ENCODE measurements at places on chromosomes 2 and 18. TPM values are rescaled to one million over a fixed set of nuclear protein-coding genes. Genes with fewer than 3 reads are reported as not detected.

- DNase-seq: no peak
Observed at GRCh38 chr2:68295516-68295915, 24.2 kb downstream of the CNRIP1 start.

DNA sequence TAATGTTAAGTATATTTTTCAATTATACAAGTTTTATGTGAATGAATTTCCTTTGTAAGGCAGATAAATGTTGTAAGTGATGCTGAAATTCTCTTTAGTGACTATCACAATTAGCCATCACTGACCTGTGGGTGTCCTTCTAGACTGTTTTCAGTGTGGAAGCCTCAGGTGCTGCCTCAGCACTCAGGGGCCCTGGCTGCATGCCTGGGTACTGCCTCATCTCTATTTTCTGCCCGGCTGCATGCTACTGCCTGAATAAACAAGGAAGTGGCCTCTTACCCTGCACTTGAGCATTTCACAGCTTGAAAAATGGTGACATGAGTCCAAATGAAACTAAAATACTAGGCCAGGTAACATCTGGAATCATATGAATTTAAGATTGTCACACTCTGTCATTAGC, 787.6 kb upstream of the SALL3 start:
- peak; percentile 19 for DNase-seq

The TXNDC2 gene
- not detected for total RNA-seq

The CPLX4 gene
- not detected for total RNA-seq

GRCh38 chr2:38182492-38183003, 106.6 kb upstream of the CYP1B1 start:
- DNase-seq: no peak

DNA sequence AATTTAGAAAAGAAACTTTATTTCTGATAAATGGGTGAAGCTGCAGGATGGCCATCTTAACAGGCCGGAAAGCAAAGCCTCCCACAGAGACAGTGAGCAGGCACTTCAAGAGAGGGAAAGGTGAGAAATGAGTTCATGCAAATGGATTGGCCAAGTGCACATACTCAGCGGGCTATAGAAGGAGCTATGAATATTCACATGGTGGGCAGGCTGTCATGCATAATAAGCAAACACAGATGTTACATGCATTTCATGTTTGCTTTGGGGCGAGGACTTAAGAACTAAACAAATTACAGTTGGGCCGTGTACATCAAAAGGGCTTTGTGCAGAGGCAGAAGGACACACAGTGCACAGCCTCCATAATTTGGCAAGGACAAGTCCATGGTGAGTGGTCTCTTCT, 69.8 kb upstream of the MAL start:
- no peak for DNase-seq

DNA sequence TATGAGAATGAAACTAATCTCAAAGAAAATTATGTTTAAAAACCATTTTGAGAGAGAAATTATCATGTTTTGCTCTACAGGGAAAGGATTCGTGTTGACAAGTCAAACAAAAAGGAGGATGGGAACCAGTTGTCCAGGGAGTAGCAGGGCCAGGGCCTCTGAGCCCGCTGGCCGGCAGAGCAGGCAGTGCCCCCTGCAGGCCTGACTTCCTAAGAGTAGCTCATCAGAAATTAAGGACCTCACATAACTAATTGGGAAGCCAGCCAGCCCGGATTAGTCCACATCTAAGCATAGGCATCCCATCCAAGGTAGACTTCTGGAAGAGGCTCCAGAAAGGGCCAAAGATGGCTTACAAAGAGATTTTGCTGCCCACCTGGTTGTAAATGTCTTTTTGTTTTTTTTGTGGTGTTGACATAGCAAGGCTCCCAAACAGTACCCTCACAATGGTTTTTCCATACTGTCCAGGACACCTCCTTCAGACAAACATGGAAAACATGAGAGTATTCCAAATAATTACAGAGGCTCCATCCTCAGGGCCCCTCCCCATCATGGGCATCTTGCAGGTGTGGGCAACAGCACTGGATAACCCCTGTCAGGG, 241.2 kb upstream of the TANK start:
- no peak for DNase-seq

GRCh38 chr18:9691235-9691634, 16.9 kb upstream of the RAB31 start:
- no peak for DNase-seq

- DNase-seq: no peak
Observed at GRCh38 chr2:25557179-25558036, 116.0 kb downstream of the DTNB start.

GRCh38 chr2:239688840-239689239, 288.0 kb upstream of the HDAC4 start:
- no peak for DNase-seq

Data from Caki2 (cell line).